ENCODE measurements at places on chromosomes 6 and 20. TPM values are rescaled to one million over a fixed set of nuclear protein-coding genes. Genes with fewer than 3 reads are reported as not detected.
A peak's percentile ranks its signal among the peaks of the same experiment; 100 is the strongest.

- DNase-seq: no peak
These were observed 52.1 kb upstream of the PKIB start for GRCh38 chr6:122558080-122558479.

- DNase-seq: no peak
These were observed 48.2 kb downstream of the THBS2 start for GRCh38 chr6:169205176-169206160.

DNA sequence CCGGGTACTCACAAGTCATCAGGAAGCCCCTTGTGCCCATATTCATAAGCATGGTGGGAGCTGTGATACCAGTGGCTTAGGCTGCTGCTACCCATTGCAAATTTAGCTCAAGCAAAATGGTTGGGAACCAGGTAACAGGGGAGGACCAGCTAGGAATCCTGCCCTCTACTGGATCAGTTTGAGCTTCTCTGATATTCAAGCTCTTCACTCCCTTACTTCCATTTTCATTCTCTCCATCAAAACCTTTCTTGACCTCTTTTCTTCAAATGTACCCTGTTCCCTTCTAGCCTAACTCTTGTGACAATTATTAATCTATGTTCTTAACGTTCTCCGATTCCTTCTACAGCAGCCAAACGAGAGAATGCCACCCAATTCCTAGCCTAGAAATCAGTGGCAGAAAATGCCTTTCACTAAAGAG is 9.7 kb downstream of the NOL7 start:
- peak; percentile 18 for DNase-seq

GRCh38 chr6:12637960-12638641 is 78.5 kb upstream of the PHACTR1 start:
- DNase-seq: peak; percentile 24

CRISP2 gene
- 0.05 TPM for total RNA-seq

GRCh38 chr20:16212790-16213189 is 360.5 kb downstream of the KIF16B start:
- DNase-seq: no peak

TFAP2A gene
- total RNA-seq: 0.33 TPM

DNA sequence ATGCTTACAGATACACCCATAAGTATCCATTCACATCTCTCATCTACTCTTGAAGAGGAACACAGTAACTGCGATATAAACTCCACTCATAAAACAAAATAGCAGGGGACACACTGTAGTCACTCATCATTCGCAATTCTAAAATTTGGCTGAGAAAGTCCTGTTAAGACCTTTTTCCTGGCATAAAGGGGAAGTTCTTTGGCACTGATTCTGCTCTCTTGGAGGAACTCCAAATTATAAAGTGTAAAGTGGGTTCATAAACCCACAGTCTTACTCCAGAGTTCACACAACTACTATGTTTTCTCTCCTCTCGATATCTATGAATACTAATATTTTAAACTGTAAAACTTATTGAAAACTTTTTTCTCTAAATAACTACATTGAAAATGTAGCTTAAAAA is 80.6 kb downstream of the ADGB start:
- DNase-seq: no peak
